Upper lobe of left lung (tissue), 6 donors: ENCODE measurements at places on chromosomes 11 and 22. TPM values are rescaled to one million over a fixed set of nuclear protein-coding genes. Genes with fewer than 3 reads are reported as not detected.

DNA sequence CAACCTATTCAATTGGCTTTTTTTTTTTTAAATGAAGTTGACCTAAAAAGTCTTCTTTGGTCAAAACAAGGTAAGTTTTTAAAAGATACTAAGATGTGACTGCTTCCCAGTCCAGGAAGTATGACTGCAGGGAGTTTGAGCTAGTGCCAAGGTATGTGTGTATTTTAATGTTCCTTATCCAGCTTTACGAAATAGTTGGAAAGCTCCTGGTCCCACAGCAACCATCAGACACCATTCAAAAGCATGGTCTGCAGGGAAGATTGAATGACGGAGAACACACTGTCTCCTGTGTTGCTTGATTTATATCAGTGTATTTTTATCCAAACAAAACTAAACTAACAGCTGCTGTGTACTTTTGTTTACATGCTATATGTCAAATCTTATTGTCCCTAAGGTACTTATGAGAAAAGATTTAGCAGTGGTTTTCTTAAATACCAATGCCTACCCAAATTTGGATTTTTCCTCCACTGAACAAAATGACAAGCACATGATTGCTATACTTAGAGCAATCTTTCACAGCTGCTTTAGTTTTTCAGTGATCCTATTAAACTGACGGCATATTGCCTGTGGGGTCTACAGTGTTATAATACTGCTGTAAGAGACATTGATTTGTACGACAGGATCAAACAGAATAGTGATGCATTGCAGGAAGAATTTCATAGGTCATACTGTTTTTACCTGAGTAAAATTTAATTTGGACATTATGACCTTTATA is 122.9 kb downstream of the DCDC1 start:
- H3K4me3 ChIP-seq: no peak overlapping the region
- no peak for DNase-seq
- H3K36me3 ChIP-seq: no peaks in the 10 kb centered on the region
- H3K27ac ChIP-seq: no peak overlapping the region
- H3K4me1 ChIP-seq: no peaks in the 10 kb centered on the region

- H3K36me3 ChIP-seq: no peaks in the 10 kb centered on the region
- no peaks in the 10 kb centered on the region for H3K27me3 ChIP-seq
- H3K27ac ChIP-seq: no peak overlapping the region
- H3K4me1 ChIP-seq: peaks cover 3% of the 10 kb centered on the region
- no peak overlapping the region for H3K4me3 ChIP-seq
- DNase-seq: no peak
Measured at GRCh38 chr11:131195661-131196517, 174.5 kb upstream of the NTM start.

DNA sequence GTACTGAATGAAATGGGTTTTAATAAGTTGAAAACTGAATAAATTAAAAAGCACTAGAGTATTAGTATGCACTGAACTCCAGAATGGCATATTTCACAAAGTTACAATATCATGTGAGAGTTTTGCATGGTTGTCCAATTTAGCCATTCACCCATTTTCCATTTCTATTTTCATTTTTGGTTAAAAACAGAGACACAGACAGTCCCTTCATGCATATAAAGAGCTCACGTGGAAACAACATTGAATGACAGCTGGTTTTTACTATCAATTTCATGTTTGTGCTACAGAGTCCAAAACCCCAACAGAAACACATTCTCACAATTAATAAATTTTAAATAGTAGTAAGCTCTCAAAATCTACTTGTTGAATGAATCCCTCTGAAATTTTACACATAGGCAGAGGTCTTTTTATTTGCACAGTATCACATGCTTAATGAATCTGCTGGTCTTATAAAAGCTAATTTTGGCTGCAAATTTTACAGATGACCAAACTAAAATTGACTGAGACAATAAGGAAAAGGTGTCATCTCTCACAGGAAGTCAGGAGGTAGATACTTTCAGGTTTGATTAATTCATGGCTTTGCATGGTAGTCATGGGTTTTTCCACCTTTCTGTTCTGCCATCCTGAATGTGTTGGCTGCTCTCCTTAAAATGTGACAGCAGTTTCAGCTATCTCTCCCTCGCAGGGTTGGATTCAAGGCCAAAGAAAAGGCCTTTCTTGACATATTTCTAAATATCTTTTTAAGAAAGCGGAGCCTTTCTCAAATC is 20.6 kb upstream of the DDI1 start:
- H3K27me3 ChIP-seq: no peaks in the 10 kb centered on the region
- DNase-seq: no peak
- no peaks in the 10 kb centered on the region for H3K4me1 ChIP-seq
- no peak overlapping the region for H3K4me3 ChIP-seq

GRCh38 chr22:48636746-48637145 is 1190.9 kb downstream of the BRD1 start:
- H3K4me1 ChIP-seq: no peaks in the 10 kb centered on the region
- H3K36me3 ChIP-seq: no peaks in the 10 kb centered on the region
- no peak overlapping the region for H3K27ac ChIP-seq
- DNase-seq: peak; percentile 63

DNA sequence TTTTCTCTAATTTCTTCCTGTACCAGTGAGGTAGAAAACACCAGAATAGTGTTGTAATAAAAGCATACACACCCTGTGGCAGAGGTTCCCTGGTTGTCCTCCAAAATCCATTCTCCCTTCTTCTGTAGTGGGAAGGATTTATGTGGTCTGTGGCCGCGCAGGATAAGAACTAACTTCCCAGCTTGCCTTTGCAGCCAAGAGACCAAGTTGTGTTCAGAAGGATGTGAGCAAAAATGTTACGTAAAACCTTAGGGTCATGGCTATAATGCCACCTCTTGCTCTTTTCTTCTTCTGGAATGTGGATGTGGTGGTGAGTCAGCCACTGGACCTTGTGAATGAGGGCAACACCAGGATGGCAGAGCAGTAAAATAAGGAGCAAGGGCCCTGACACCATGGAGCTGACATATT is 28.4 kb downstream of the CCDC90B start:
- H3K4me3 ChIP-seq: no peak overlapping the region
- no peak overlapping the region for H3K27ac ChIP-seq
- no peaks in the 10 kb centered on the region for H3K4me1 ChIP-seq
- H3K27me3 ChIP-seq: no peaks in the 10 kb centered on the region
- DNase-seq: no peak
- H3K36me3 ChIP-seq: peaks cover 54% of the 10 kb centered on the region

- H3K36me3 ChIP-seq: no peaks in the 10 kb centered on the region
- no peak overlapping the region for H3K27ac ChIP-seq
- no peaks in the 10 kb centered on the region for H3K4me1 ChIP-seq
- H3K4me3 ChIP-seq: no peak overlapping the region
- H3K27me3 ChIP-seq: no peaks in the 10 kb centered on the region
- DNase-seq: no peak
Measured at GRCh38 chr11:85407648-85408047, 219.5 kb downstream of the DLG2 start.

- no peak overlapping the region for H3K4me3 ChIP-seq
- no peaks in the 10 kb centered on the region for H3K4me1 ChIP-seq
- no peak for DNase-seq
- H3K36me3 ChIP-seq: no peaks in the 10 kb centered on the region
- no peaks in the 10 kb centered on the region for H3K27me3 ChIP-seq
- H3K27ac ChIP-seq: no peak overlapping the region
Measured at GRCh38 chr11:56932572-56933220, 56.0 kb upstream of the OR5AK2 start.

- no peak overlapping the region for H3K4me3 ChIP-seq
- no peak for DNase-seq
- no peaks in the 10 kb centered on the region for H3K36me3 ChIP-seq
- H3K4me1 ChIP-seq: peaks cover 81% of the 10 kb centered on the region
Measured at GRCh38 chr11:11977206-11977938, 31.1 kb downstream of the DKK3 start.

DNA sequence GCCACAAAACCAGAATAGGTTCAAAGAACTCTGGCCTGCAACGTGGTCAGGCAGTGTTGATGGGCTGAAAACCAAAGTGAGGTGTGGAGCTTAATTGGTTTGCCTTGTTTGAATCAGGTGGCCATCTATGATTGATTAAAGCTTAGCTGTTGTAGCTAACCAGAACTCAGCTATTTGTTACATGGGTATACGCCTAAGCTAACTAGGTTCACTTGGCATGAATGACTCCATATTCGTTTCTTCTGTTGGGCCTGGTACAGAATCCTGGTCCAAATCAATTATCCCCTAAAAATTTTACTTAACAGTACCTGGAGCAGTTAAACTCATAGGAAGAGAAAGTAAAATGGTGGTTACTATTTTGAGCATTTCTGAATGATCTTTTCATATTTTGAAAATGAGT is 7.7 kb upstream of the BAIAP2L2 start:
- DNase-seq: no peak
- no peak overlapping the region for H3K27ac ChIP-seq
- H3K36me3 ChIP-seq: peaks cover 3% of the 10 kb centered on the region
- H3K4me3 ChIP-seq: no peak overlapping the region

DNA sequence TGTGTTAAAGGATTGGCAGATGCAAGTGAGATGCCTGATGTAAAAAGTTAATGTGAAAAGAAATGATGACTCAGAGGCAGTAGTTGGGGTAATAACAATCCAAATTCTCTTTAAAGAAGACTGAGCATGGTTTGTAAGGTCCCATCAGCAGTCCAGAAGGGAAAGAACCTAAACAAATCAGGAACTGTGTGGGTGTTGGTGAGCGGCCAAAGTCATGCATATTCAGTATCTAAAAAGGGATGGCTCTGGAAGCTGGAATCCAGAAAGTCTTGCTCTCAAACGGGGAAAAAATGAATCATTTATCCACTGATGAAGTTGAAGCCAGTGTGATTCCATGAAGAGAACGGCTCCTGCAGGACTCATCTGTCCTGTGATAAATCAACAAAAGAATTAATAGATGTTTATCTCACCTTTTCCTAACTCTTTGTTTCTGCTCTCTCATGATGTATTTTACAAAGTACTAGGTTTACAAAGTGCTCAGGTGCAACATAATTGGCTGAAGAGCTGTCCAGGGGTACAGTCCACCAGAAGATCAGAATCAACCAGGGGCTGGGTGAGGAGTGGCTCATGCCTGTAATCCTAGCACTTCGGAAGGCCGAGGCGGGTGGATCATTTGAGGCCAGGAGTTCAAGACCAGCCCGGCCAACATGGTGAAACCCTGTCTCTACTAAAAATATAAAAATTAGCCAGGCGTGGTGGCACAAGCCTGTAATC is 20.5 kb upstream of the SORL1-AS1 start:
- no peak overlapping the region for H3K4me3 ChIP-seq
- H3K36me3 ChIP-seq: no peaks in the 10 kb centered on the region
- no peak for DNase-seq
- no peaks in the 10 kb centered on the region for H3K4me1 ChIP-seq
- no peaks in the 10 kb centered on the region for H3K27me3 ChIP-seq

DNA sequence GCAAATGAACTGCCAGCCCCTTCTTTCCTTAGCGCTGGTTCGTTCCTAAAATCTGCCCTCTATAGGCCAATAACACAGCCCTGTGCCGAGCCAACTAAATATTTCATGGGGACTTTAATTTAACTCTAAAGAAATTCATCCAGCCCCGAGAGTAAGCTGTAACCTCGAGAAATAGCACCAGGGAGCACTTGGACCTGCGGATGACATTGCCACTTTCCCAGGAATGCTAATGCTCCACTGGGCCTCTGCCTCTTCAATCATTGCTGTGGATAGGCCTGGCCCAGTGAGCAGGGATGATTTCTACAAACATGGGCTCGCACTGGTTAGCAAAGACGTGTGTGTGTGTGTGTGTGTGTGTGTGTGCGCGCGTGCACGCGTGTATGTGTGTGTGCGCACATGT is 95.3 kb upstream of the TBCEL start:
- H3K4me3 ChIP-seq: no peak overlapping the region
- no peaks in the 10 kb centered on the region for H3K36me3 ChIP-seq
- H3K27ac ChIP-seq: no peak overlapping the region
- DNase-seq: no peak
- no peaks in the 10 kb centered on the region for H3K4me1 ChIP-seq

DNA sequence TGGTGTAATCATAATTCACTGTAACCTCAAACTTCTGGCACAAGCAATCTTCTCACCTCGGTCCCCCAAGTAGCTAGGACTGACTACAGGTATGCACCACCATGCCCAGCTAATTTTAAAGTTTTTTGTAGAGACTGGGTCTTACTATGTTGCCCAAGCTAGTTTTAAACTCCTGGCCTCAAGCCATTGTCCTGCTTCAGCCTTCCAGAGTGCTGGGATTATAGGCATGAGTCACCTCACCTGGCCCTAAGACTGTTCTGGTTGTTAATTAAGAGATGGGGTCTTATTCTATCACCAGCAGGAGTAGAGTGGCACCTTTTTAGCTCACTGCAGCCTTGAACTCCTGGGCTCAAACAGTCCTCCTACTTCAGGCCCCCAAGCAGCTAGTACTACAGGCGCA is 52.0 kb upstream of the DEPDC7 start:
- no peaks in the 10 kb centered on the region for H3K27me3 ChIP-seq
- H3K36me3 ChIP-seq: no peaks in the 10 kb centered on the region
- H3K4me3 ChIP-seq: no peak overlapping the region

GRCh38 chr11:1335811-1336761 is 26.7 kb upstream of the TOLLIP start:
- peaks cover 33% of the 10 kb centered on the region for H3K4me1 ChIP-seq
- H3K27ac ChIP-seq: peak overlapping the region; percentile 87
- H3K36me3 ChIP-seq: no peaks in the 10 kb centered on the region
- H3K4me3 ChIP-seq: peak overlapping the region; percentile 41
- peak; percentile 88 for DNase-seq

- no peak for DNase-seq
- no peaks in the 10 kb centered on the region for H3K27me3 ChIP-seq
- no peaks in the 10 kb centered on the region for H3K4me1 ChIP-seq
- H3K27ac ChIP-seq: no peak overlapping the region
- H3K4me3 ChIP-seq: no peak overlapping the region
Measured at GRCh38 chr11:21723678-21724077, 469.2 kb upstream of the ANO5 start.

DNA sequence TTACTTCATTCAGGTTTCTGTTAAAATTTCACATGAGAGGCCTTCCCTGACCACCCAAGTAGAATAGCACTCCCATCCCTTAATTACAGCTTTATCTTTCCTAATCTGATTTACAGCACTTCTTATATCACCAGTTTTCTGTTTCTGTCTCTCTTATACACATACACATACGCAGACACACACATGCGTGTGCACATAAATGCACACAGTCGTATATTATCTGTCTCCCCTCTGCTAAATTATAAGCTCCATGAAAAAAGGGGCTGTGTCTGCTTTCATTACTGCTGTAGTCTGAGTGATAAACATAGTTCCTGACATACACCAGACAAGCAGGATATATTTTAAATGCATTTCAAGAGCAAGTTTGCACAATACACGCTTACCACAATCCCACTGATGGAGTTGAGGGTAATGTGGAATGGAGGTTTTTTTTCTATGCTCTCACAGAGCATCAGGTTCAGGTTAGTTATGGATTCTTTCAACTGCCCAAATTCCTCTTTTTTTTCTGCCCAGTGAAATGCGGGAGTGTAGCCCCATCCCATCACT is 13.7 kb upstream of the TOP3B start:
- H3K36me3 ChIP-seq: no peaks in the 10 kb centered on the region
- H3K27me3 ChIP-seq: no peaks in the 10 kb centered on the region
- H3K27ac ChIP-seq: no peak overlapping the region
- no peak for DNase-seq
- H3K4me1 ChIP-seq: no peaks in the 10 kb centered on the region

Gene CSTPP1
- total RNA-seq: 48.1 TPM

Gene TYR
- not detected for total RNA-seq

Gene APOA5
- not detected for total RNA-seq

Gene CYTH4
- 54.3 TPM for total RNA-seq
